ENCODE measurements at places on chromosomes 1 and 21. TPM values are rescaled to one million over a fixed set of nuclear protein-coding genes. Genes with fewer than 3 reads are reported as not detected.
A peak's percentile ranks its signal among the peaks of the same experiment; 100 is the strongest.

LAMTOR2 gene
- 58.7 TPM for total RNA-seq

GRCh38 chr1:6212193-6212959 lies 6.5 kb downstream of the RNF207 start:
- DNase-seq, result no peak

TCP10L gene
- 0.56 TPM for total RNA-seq

GRCh38 chr1:6614929-6615785 lies 1.6 kb downstream of the PHF13 start:
- peak; percentile 28 for DNase-seq

TSSK3 gene
- total RNA-seq, result 1.2 TPM

- no peak for DNase-seq
Observed at GRCh38 chr1:176195547-176195946, 11.5 kb downstream of the COP1 start.

PDPN gene
- not detected for total RNA-seq

DNA sequence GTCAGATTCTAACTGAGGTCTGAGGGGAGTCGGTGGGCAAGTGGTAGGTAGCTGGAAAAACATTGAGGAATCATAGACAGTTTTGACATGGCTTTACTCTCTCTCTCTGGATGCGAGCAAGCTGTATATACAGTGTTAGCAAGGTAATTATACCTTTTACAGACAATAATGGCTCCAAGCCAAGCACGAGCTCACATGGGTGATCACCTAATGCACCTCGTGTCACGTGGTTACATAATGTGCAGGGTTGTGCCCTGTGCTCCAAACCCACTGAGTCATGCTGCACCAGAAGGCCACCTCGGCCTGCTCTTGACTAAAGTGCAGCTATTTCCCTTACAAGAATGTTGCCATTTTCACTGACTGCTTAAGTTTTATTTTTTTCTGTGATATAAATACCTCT lies 7.6 kb upstream of the CLCA2 start:
- DNase-seq, result no peak

- no peak for DNase-seq
Observed at GRCh38 chr1:53526451-53527101, 67.4 kb downstream of the DMRTB1 start.

NEGR1 gene
- not detected for total RNA-seq

GRCh38 chr1:198686069-198686728 lies 47.4 kb downstream of the PTPRC start:
- DNase-seq, result no peak

DNA sequence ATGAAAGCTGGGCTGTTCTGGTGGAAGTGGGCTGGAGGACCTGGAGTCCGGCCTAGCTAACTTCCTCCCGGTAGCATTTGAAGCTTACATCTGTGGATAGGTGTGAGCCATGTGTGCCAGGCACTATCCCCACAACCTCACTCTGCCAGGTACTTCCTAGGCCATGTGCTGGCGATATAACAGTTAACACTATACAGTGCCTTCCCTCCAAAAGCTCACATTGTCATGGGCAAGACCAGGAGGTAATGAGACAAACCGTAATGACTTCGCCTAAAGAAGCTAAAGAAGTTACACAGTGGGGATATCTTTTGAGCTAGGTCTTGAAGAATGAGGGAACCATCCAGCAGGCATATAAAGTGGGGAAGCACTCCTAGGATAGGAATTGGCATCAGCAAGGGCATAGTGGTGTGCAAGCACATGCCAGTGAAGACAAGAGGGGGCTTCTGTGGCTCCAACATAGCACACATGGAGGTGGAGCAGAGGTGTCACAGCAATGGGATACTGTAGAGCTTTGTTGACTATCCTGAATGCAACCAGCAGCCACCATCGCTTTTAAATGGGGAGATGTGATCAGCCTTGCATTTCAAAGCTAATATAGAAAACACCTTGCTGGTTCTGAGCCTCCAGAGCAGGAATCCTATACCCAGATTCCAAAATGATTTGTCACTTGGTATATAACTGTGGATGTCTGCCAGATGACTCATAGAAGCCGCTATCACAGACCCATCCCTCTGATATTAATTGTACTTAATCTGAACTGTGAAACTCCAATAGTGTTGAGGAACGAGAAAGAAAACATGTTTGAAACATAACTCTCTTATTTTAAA lies 466.3 kb downstream of the LMO4 start:
- DNase-seq, result no peak

- DNase-seq, result no peak
Observed at GRCh38 chr1:183651612-183652011, 1.5 kb downstream of the APOBEC4 start.
